ENCODE measurements at places on chromosomes 11 and 22.

DNA sequence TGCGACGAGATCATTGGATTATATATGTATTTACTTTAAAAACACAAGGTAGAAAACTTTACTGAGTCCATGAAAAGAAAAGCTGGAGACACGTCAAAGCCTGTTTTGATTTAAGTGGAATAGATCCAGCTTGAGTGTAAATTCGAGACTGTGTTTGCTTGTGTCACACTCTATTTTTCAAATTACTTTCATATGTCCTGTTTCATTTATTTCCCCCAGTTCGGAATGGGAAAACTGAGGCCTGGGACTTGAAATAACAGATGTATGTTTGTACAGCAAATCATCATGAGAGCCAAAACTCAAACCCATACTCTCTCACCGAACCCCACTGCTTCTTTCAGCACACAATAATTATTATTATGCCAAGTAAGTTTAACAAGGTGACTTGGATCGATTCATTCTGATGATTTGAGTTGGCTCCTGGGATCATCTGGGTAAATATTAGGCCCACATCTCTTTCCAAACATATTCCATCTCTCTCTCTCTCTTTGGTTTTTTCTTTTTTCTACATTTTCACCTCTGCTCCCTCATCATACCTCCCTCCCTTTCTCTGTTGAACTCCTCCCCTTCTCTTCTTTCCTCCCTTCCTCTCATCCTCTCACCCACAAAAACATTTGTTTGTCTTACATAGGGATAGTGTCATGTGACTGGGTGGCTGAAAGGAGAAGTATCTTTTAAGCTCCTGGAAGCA lies 21.2 kb downstream of the FZD4 start:
- DNase-seq, result no peak

DNA sequence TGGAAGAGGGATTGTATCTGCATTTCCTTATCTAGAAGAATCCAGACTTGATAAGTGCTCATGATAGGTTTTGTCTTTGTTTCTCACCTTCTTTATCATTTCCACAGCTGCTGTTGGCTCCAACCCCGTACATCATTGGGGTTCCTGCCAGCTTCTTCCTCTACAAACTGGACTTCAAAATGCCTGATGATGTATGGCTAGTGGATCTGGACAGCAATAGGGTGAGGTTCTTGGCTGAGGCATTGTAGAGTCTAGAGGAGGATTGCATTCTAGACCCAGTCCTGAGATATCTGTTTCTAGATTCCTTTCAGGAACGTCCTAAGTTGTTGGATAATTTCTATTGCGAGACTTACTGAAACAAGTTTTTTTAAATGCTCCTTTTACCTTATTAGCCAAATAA lies 8.1 kb downstream of the MADD start:
- no peak for DNase-seq

- DNase-seq, result no peak
Measured at GRCh38 chr11:69008737-69009440, 4.2 kb downstream of the MRGPRF start.

DNA sequence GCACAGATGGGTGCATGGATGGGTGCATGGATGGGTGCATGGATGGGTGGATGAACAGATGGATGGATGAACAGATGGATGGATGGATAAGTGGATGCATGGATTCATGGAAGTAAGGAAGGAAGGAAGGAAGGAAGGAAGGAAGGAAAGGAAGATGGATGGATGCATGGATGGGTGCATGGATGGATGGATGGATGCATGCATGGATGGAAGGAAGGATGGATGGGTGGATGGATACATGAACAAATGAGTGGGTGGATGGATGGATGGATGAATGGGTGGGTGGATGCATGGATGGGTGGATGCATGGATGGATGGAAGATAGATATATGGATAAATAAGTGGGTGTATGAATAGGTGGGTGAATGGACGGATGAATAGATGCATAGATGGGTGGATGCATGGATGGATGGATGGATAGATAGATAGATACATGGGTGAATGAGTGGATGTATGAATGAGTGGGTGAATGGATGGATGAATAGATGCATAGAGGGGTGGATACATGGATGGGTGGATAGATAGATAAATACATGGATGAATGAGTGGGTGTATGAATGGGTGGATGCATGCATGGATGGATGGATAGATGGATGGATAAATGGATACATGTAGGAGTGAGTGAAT lies 32.5 kb downstream of the IGF2 start:
- no peak for DNase-seq

- peak; percentile 60 for DNase-seq
Measured at GRCh38 chr11:76810151-76810853, 27.1 kb downstream of the TSKU start.

DNA sequence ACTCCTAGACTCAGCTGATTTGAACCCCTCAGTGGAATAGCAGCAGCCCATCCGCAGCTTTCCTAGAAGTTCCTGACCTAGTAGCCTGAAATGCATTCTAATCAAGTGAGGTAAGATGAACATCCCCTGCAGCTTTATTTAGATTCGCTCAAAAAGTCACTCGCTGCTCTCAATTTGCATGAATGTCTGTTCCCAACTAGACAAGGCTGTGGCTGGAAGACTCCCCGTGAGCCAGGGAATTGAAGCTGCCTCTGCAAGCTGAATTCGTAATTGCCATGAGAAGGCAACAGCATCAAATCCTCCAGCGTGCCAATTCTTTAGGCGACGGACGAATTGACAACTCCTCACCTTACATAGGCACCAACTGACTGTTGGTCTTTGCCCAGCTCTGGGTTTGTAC lies 17.1 kb upstream of the SCN3B start:
- no peak for DNase-seq

DNA sequence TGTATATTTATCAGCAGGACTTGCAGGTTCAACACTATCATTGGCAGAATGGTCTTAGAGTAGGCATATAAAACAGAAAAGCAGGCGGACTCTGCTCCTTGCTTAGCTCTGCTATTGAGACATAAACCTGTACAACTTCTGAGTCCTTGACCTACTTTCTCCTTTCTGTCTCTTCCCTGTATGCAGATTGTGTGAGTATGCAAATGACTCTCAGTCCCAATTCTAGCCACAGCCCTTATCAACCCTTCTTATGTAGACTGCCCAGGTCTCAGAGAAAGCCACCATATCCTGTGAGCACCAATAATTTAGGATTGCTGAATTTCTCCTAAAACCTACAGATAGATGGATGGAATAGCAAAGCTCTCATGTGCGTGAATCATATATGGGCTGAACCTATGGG lies 367.6 kb upstream of the DDI1 start:
- no peak for DNase-seq

DNA sequence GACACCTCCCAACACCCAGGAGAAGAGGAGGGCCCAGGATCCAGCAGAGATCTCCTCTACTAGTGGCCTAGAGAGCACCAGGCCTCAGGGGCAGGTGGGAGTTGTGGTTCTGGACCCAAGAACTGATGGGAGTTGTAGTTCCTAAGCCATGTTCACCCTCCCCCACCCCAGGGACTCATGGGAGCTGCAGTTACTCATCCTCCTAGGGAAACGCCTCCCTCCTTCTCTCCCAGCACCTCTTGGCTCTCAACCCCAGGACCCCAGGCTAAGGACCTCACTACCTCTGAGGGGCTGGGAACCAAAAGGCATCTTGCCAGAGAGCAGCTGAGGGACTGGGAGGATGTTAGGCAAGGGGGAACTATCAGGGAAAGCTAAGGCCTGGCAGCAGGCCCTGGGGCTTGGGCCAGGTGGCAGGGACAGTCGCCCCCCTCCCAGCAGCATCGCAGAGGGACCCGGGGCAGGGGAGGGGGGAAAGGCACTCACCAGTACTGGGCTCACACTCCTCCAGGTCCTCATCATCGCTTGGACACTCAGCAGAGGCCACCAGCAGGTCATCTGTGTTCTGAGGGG lies 28.9 kb downstream of the SLC22A12 start:
- DNase-seq, result peak; percentile 24

GRCh38 chr22:28171115-28171514 lies 252.1 kb upstream of the PITPNB start:
- DNase-seq, result no peak

- peak; percentile 79 for DNase-seq
Measured at GRCh38 chr11:9662273-9662672, 1.6 kb upstream of the SWAP70 start.

GRCh38 chr11:73320763-73321603 lies 12.9 kb downstream of the ARHGEF17 start:
- no peak for DNase-seq

GRCh38 chr22:19473578-19473977 lies 5.4 kb downstream of the UFD1 start:
- DNase-seq, result peak; percentile 27

- DNase-seq, result no peak
Measured at GRCh38 chr22:24753914-24754313, 20.6 kb downstream of the PIWIL3 start.

DNA sequence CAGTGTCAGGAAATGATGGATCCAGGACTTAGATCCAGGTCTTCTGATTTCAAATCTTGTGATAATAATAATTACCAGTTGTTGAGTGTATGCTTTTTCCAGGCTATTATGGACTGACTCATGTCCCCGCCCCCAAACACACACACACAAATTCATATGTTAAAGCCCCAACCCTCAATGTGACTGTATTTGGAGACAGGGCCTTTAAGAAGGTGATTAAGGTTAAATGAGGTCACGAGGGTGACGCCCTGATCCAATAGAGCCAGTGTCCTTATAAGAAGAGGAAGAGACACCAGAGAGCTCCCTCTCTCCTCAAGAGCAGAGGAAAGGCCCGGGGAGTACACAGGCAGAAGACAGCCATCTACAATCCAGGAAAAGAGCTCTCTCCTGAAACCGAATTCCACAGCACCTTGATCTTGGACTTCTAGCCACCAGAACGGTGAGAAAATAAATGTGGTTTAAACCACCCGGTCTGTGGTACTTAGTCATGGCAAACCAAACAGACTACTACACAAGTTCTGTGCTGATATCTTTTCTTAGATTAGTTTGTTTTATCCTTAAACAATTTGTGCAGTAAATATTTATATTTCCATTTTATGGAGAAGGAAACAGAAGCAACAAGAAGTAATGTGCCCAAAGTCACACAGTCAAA lies 8.2 kb downstream of the TMPRSS5 start:
- DNase-seq, result no peak

- DNase-seq, result no peak
Measured at GRCh38 chr22:39264349-39265038, 19.7 kb upstream of the PDGFB start.

- DNase-seq, result no peak
Measured at GRCh38 chr22:40679964-40680818, 907 bp downstream of the MCHR1 start.

DNA sequence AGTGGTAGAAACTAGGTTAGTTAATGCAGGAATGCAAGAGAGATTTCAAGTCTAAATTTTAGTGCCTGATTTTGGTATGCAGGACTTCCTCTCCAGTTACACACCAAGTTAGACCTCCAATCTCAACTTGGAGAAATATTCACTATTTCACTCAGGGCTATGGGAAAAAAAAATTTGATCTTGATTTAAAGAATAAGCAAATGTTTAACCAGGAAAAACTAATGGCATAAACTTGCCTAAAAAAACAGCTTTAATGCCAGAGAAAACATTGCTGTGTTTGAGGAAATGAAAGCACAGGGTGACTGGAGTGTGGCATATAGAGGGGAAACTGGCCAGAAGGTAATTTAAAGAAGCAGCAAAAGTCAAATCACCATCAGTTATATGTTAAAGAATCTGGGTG lies 575.4 kb upstream of the LRRC4C start:
- no peak for DNase-seq

DNA sequence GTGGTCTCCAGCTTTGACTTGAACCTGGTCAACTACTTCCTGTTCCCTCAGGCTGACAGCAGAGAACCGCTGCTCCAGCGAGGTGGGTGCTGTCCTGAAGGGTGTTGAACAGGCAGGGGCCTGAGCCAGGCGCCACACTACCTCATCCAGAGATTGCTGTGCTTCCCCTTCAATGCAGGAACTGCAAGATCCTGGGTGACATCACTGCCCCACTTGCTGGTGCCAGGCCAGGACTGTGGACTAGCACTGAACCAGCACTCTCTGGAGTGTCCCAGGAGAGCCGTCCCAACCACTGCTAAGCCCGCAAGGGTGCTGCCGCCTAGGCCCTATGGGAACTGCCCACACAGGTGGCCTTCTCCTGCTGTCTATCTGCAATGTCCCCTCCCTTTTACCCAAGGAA lies 51.7 kb downstream of the GAB4 start:
- no peak for DNase-seq

- DNase-seq, result no peak
Measured at GRCh38 chr22:31814942-31815341, 61.1 kb downstream of the DEPDC5 start.

GRCh38 chr11:44437122-44437521 lies 127.2 kb upstream of the ALX4 start:
- no peak for DNase-seq

DNA sequence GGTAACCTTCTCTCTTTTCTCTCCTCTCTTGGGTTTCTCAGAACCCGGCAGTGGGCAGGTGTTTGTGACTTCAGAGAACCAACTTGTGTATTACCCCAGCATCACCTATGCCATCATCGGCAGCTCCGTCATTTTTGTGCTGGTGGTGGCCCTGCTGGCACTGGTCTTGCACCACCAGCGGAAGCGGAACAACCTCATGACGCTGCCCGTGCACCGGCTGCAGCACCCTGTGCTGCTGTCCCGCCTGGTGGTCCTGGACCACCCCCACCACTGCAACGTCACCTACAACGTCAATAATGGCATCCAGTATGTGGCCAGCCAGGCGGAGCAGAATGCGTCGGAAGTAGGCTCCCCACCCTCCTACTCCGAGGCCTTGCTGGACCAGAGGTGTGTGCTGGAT lies 62.2 kb downstream of the COMMD9 start:
- no peak for DNase-seq

DNA sequence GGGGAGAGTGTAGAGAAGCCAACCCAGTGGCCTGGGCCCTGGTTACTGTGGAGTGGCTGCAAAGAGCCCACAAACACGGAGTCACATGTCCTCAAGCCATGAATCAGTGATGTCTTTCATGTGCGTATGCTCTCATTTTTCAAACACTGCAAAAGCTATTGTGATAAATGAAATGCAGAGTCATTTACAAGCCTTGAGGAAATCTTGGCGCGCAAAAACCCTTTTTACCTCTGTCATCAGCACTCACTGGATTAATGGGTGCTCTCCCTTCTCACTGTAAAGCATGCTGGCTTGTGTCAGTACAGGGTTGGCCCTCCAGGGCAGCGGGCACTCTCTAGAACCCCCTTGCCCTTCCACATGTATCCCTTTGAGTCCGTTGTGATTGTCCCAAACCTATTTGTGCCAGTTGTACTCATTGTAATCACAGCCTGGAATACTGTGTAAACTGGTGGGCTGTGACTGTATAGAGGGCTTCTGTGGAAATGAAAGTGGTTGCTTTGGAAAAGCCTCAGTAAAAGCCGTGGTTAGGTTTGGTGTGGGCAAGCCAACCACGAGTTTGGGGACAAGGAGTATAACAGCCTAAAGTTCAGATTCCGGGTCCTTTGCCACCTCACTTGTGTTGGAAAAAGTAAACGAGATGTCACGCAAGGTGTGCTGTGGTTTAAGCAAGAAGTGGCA lies 10.4 kb downstream of the GNAZ start:
- no peak for DNase-seq

- DNase-seq, result no peak
Measured at GRCh38 chr11:94336033-94336432, 31.7 kb downstream of the IZUMO1R start.

Data from NAMALWA (cell line).